ENCODE measurements at places on chromosomes 13 and 19.

GRCh38 chr19:2538096-2538757 is 62.3 kb downstream of the GADD45B start:
- no peak for DNase-seq

DNA sequence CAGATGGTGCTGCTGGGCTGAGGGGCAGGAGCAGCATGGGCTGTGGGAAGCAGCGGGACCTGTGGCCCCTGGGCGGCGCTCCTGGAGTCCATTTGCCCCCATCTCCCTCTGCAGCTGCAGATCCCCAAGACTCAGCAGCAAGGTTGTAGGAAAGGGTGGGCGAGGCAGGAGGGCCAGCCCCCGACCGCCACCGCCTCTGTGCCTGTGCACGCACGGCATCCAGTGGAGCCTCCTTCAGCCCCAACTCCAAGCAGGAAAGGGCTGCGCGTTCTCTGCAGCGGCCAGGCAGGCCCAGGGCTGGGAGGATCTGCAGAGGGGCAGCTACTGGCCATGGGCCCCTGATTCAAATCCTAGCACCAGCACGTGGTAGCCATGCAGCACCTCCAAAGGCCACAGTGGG is 20.8 kb downstream of the DPF1 start:
- no peak for DNase-seq

GRCh38 chr13:76707360-76707759 is 178.8 kb downstream of the KCTD12 start:
- DNase-seq = no peak

GRCh38 chr19:21269813-21270212 is 59.4 kb downstream of the ZNF708 start:
- DNase-seq = no peak

GRCh38 chr19:7637374-7638256 is 705 bp downstream of the STXBP2 start:
- no peak for DNase-seq

GRCh38 chr19:50330365-50331078 is 1.3 kb upstream of the KCNC3 start:
- DNase-seq = peak; percentile 53

- DNase-seq = no peak
These were observed 8.2 kb downstream of the KLHL26 start for GRCh38 chr19:18645035-18645511.

GRCh38 chr19:7507884-7508283 is 8.0 kb upstream of the ZNF358 start:
- DNase-seq = peak; percentile 92

DNA sequence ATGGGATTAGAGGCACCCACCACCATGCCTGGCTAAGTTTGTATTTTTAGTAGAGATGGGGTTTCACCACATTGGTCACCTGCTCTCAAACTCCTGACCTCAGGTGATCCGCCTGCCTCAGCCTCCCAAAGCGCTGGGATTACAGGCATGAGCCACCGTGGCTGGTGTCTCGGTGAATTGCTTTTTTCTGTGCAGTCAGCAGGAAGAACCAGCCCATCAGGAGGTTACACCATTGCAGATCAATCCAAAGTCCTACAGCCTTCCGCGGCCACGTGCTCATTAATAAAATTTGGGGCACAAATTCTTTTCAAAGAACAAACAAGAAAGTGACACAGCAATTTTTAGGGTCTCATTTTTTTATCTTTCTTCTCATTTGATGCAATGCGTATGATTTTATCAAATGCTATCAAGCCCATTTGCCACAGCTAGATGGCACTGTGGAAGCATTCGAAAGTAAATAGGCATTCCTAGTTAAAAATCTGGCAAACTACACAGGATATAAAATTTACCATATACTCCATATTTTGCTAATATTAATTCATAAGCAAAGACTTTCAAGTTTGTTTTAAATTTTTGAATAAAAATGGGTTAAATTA is 54.4 kb upstream of the ZNF835 start:
- peak; percentile 49 for DNase-seq

- no peak for DNase-seq
These were observed 1327.7 kb downstream of the EFNB2 start for GRCh38 chr13:105207572-105208293.

- DNase-seq = peak; percentile 6
These were observed 532.7 kb upstream of the SPRY2 start for GRCh38 chr13:80873589-80873988.

DNA sequence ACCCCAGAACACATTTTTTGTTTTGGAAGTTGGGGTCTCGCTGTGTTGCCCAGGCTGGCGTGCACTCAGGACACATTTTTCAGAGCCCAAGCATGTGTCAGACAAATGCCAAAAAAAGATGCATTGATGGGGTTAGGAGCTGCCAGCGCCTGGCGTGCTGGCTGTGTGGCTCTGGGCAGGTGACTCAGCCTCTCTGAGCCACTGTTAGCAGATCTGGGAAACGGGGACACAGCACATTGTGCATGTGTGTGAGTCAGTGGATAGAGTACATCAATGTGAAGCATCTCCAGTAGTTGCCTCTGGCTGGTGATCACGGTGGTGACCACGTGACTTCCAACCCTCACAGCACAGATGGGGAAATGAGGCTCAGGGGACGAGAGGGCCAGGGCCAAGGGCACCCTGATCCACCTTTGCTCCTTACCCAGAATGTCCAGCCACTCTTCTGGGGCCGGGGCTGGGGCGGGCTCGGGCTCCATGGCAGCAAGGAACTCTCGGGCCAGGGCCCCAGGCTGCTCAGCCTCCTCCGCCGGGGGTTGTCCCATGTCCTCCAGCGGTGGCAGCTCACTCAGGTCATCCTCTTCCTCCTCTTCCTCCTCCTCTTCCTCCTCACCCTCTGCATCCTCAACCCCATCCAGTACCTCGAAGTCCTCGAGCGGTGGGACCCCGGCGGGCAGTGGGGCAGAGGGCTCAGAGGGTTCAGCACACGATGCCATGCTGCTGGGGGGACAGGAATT is 1.9 kb downstream of the FKBP8 start:
- DNase-seq = no peak

GRCh38 chr13:102915393-102915930 is 69.6 kb downstream of the ERCC5 start:
- DNase-seq = no peak

DNA sequence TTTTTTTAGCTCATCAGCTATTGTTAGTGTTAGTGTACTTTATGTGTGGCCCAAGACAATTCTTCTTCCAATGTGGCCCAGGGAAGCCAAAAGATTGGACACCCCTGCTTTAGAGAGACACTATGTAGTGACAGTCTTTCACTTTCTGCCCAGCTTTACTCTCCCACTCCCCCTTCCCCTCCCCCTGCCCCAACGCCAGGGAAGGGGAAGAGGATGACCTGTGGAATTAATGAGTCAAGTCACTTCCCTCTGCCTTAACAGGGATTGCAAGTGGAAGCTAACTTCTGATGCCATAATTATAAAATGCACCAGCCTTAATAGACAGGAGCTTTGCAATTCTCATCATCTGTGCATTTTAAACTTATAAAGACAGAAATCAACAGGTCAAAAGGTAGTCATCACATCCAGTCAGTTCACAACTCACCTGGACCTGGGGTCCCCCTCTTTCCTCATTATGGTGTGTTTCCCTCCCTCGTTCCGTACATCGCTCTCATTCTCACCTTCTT is 1.6 kb downstream of the ZNF415 start:
- DNase-seq = no peak

DNA sequence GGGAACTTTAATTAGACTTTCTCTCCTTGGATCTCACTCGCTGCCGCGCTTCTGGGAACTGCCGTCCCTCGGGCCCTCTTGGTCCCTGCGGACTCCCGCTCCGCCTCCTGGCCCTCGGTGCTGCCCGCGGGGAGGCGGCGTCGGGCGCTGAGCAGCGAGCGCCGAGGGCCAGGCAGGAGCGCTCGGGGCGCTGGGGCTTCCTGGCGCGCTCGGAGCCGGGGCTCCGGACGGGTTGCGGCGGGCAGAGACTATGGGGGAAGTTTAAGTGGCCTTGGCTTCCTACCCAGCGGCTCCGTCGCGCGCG is 704 bp downstream of the CHST8 start:
- DNase-seq = no peak

DNA sequence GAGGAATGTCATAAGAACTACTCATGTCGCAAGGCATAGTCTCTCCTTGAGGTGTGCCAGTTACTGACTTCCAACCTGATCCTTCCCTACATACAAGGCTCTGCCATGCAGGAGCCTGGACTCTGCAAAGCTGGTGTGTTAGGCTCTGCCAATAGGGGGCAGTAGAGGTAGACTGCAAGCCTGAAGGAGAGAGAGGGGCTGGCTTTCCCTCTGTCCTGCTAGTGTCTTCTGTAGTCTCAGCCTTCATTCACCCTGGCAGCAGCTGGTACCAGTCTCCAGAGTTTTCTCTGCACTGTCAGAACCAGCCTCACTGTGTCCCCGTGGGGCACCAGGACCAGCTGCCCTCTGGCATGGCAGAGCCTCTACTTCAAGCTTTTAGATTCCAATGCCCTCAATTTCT is 14.5 kb downstream of the SHISA2 start:
- peak; percentile 30 for DNase-seq

DNA sequence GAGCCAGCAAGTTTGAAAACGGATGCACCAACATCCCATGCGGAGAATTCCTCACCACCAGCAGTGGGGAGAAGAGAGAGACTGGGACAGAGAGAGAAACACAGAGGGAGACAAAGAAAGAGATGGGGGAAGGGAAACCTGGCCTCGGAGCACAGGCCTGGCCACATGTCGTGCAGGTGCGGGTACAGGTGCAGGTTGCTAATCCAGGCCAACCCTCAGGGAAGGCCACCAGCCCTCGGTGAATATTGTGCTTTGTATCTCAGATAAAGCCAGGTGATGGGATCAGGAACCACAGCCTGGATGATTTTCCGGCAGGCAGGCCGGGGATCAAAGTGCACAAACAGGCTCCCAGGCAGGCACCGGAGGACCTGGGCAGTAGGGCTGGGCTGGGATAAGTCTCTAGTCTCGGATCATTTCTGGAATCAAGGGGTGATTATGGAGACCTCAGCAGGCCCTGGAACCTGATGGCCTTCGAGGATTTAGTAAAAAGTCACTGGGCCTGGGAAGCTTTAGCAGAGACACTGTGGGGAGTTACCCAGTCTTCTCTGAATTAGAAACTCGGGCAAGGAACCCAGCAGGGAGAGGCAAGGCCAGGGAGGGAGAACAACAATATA is 3.7 kb downstream of the GAS6 start:
- DNase-seq = no peak

DNA sequence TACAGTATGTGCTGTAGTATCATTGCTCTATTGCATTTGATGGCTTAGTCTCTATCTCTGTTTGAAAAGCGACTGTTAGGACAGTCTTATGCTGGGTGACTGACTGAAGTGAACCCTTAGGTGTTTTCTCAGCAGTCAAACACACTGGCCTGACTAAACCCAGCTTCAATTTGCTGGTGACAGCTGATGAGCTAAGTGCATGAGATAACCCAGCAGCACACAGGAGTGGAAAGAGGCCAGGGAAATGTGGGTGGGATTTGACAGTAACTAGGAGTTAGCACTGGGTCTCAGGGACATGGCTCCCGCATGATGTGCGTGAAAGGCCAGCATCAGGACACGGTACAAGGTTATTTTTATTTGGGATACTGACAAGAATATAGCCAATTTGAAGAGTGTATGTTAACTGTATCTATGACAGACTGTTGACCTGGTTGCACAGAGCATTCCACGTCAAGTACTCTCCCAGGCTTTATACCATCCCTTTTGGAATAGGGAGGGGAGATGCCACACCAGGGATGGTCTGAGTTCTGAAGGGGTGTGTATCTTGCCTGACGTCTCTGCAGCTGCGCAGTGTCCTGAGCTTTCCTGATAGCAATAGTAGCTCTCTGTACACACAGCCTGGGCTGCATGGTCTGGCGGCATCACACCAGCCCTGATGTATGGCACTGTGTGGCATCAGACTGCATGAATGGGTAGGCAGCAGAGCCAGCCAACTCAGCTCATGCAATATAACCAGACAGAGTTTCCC is 144.8 kb downstream of the FLT1 start:
- DNase-seq = no peak

- no peak for DNase-seq
These were observed 25.8 kb upstream of the TINCR start for GRCh38 chr19:5593343-5594255.

DNA sequence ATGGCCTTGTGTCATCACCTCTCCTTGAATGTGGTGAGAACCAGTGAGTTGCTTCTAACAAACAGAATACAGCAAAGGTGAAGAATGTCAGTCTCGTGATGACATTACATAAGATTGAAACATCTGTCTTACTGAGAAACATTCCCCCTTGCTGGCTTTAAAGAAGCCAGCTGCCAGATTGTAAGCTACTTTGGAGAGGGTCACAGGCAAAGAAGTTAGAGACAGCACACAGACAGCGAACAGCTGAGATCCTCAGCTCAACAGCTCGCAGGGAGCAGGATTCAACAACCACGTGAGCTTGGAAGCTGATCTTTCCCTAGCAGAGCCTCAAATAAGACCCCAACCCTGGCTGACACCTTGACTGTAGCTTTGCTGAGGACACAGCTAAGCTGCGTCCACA is 367.9 kb downstream of the LIG4 start:
- DNase-seq = no peak

- no peak for DNase-seq
These were observed 39.7 kb downstream of the ERICH6B start for GRCh38 chr13:45575830-45576180.

DNA sequence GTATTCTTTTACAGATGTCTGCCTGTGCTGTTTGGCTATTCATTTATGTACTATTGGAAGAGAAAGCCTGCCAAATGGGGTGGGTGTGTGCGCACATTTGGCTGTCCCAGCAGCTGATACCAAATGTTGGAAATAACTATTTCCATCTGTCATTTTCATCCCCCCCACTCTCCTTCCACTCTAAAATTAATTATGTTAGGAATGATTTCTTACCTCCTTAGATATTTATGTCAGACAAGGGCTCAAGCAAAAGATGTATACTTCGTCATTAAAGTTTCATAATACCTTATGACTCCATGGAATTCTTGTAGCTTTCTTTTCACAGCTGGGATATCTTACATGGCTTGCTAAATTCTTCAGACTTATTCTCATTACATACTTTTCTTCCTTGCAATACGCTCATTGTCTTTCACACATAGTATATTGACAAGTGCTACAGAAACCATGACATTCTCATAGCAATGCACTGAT is 18.6 kb downstream of the ITM2B start:
- DNase-seq = no peak

- DNase-seq = no peak
These were observed at the start of gene TMEM91 for GRCh38 chr19:41376241-41376997. TSS of gene TMEM91 (plus strand) at chr19:41376533. CDS start at chr19:41378310, 1,777 bp downstream.

- no peak for DNase-seq
These were observed 647 bp upstream of the KLF12 start for GRCh38 chr13:74134777-74135325.

DNA sequence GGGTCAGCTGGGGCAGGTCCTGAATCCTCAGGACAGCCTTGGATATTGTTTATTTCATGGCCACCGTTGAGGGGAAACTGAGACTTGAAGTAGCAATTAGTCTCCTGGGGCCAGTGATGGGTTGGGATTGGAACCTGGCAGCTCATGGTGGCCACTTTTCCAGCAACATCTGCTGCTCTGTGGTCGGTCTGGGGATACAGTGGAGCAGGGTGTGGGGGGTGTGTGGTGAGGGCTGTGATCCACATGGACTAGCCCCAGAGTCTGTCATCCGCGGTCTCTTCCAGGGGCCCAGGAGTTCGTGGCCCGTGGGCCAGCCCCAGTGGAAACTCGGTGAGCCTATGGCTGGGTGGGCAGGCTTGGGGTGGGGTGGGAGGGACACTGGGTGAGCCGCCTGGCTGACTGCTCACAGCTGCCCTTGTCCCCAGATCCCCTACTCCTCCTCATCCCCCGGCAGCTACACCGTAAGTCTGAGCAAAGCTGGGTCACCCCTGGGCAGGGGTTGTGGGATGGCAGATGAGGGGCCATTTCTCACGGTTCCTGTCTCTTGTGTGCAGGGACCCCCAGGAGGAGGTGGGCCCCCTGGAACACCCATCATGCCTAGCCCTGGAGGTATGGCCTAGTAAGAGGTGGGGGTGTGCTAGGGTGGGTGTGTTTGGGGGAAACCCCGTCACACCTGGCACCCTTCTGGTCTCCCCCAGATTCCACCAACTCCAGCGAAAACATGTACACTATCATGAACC is 5.5 kb downstream of the ISYNA1 start:
- no peak for DNase-seq

Measured in H4 (cell line).